ENCODE measurements at places on chromosomes 13 and 19.

- DNase-seq: no peak
Measured at GRCh38 chr13:49893591-49893990, 42.5 kb downstream of the SPRYD7 start.

GRCh38 chr13:106110241-106110855 lies 425.1 kb downstream of the EFNB2 start:
- no peak for DNase-seq

- DNase-seq: no peak
Measured at GRCh38 chr19:4016486-4016885, 8.9 kb downstream of the PIAS4 start.

DNA sequence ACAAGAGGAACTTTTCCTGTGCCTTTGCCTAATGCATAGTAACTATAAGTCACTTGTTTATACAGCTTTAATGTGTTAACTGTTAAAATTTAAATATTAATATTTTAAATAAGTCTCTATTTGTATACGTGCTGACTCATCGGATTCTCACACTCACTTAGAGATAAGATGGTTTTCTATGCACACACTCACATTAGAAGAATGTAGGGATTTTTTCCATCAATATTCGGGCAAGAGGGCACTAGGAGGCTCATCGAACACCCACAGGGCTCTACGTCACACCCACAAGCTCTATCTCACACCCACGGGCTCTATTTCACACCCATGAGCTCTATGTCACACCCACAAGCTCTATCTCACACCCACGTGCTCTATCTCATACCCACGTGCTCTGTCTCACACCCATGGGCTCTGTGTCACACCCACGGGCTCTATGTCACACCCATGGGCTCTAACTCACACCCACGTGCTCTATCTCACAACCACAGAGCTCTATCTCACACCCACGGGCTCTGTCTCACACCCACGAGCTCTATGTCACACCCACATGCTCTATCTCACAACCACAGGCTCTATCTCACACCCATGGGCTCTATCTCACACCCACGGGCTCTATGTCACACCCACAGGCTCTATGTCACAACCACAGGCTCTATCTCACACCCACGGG lies 73.4 kb downstream of the COL4A2 start:
- peak; percentile 77 for DNase-seq

- DNase-seq: peak; percentile 94
Measured at GRCh38 chr19:52535771-52536447, 8.4 kb downstream of the ZNF808 start.

All from GM23248 (cell line).